ENCODE measurements at places on chromosomes 5 and 9.
A peak's percentile ranks its signal among the peaks of the same experiment; 100 is the strongest.

DNA sequence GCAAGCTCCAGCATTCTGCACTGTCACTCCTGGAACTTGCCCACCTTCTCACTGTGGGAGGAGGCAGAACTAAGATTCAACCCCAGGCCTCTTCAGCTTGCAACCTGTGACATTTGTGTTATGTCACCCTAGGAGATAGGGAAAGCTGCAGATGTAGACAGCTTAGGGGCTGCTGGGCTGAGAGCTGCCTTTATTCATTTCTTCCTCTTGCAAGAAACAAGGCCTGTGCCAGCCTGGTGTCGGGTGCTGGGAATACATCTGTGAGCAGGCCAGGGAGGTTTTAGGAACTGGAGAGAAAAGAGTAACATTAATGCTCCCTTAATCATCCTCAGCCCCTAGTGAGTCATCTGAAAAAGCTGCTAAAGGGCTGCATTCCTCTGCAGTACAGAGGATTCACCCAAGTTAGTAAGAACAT is 101.8 kb downstream of the FGF18 start:
- DNase-seq, result no peak

DNA sequence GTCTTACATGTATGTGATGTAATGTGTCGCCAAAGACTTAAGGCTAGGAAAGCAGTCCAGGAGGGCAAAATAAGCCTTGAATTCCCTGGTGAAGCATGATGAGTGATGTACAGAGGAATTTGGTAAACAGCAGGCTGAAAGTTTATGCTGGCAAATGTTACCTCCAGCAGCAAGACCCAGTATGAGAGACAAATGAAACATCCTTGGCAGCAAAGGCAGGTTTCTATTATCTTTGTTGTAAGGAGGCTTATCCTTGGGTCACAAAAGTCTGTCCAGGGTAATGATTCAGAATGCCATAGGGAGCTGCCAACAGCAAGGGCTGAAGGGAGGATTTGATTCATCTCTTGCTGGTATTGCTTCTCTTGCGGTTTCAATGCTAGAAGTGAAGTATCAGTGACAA is 75.9 kb upstream of the HTR4 start:
- DNase-seq, result no peak

- DNase-seq, result no peak
Observed at GRCh38 chr5:78993165-78993564, 8.1 kb upstream of the ARSB start.

- no peak for DNase-seq
Observed at GRCh38 chr9:2597483-2597882, 24.1 kb upstream of the VLDLR start.

DNA sequence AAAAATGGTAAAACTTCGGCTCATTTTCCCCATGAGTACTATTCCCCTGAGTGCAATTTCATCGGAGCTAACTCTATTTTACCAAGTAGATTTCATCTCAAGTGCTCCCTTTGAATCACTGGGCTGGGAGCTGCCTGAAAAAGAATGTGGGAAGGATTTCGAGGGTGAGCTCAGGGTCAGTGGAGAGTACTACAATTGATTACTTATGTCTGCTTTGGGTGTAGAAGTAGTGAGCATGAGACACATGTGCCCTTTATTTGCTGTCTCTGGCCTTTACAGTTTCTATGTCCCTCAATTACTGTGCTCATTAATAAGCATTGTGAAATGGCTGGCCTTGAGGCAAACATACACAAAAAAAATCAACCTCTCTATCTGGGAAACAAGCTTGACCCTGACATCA is 172.7 kb upstream of the RFX3 start:
- DNase-seq, result no peak

- peak; percentile 64 for DNase-seq
Observed at GRCh38 chr5:16542236-16542635, 74.6 kb downstream of the RETREG1 start.

DNA sequence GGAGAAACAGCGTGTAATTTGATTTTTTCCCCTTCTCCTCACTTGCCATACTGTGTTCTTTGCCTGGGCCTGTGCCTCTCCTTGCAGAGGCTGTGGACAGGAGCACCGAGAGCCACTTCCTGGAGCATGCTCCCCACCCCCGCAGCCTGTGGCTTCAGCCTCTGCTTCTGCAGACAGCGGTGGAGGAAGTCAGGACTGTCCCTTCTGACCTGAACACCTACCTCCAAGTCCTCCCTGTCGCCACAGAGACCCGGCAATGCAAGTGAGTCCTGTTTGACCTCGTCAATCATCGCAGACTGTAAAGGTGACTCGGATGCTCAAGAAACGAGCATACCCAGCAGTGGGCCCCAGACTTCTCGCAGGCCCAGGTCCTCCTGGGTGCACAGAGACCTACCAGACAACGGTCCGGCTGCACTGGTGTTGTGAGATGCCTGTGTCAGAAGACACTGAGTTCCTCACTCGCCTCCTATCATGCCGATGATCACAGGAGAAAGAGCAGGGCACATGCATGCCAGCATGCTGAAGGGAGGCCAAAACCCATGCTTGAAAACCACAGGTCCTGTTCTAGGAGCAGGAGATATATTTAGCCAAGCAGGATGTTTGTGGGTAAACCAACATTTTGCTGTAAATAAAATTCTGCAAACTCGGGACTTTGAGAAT is 198.8 kb downstream of the AUH start:
- no peak for DNase-seq

- no peak for DNase-seq
Observed at GRCh38 chr5:72472031-72472430, 35.2 kb downstream of the ZNF366 start.

- no peak for DNase-seq
Observed at GRCh38 chr5:160445132-160445531, 23.5 kb downstream of the PTTG1 start.

DNA sequence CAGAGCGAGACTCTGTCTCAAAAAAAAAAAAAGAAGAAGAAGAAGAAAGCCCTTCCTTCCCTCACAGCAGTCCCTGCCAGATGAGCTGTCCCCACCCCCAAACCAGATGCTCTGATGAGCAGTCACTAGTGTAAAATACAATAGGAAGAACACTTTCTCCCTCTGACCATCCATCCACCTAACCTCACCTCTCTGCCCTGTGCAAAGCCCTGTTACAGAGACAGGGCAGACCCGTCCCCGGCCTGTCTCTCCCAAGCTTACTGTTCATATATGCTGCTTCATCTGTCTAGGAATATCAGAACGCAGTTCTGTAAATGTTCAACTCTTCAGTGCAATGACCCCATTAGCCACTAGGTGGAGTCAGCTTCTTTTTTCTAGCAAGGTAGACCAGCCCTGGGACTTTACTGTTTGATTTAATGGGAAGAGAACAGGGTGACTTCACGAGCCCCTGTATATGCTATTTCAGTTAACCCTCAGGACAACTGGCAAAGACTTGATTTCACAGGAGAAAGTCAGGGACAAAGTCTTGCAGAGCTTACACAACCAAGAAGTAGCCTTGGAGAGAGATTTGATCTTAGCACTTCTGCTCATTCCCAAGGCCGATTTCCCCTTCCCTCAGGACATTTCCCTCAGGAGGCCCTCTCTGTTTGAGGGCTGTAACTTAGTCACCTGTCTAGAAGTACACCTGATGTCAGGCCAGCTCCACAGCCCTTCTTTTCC is 14.9 kb upstream of the FGFR4 start:
- peak; percentile 57 for DNase-seq

DNA sequence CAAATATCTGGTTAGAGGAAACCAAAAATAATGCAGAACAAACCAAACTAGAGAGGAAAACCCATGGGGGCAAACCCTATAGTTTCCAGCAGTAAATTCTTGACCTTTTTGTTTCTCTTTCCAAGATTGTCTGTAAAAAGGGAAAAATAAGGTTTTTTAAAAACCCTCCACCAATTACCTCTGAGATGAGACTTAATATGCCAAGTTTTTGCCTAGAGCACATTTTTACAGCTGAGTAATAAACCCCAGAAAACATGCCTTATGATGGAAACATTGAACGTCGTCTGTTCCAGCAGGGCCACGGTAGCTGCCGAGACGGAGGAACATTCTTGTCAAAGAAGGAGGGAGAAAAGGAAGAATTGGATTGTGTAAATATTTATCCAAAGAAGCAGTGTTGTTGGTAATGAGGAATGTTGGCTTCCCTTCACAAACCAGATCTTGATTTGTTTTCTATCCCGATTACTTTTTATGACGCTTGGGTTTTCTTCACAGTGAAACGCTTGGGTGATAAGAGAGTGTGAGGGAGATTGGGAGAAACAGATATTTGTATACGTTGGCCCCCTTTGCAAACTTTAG is 17.3 kb upstream of the MSX2 start:
- no peak for DNase-seq

- no peak for DNase-seq
Observed at GRCh38 chr5:1824109-1824821, 23.1 kb downstream of the NDUFS6 start.

DNA sequence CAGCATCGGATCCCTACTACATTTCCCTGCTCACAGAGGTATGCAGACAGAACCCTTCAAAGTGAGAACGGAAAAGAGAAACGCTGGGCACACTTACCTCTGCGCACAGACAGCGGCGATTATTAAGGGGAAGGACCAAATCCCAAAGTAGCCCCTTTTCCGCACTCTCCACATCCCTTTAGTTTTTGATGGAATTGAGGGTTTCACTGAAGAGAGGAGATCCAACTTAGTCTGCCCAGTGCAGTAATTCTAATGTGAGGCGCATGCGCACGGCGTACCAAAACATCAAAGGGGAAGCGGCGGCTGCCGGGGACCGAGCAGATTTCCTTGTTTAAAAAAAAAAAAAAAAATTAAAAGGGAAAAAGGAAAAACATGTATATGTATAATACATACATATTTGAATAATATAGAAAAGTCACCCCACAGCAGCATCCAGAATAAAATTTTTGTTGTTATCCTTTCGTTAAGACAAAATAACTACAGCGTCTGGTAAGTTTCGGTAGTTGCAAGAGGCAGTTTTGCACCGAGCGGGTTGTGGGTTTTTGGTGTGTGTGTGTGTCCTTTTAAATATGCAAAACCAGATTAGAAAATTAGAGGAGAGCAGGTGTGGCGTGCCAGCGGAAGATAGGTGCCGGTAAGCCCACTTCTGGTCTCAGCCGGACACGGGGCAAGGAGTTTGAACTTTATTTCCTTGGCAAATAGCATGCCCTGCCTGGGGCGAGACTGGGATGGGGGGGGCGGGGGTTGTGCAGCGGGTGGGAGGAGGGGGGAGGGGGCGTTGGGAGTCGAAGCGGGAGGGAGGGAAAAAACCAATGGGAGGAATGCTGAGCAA is at the start of gene GABRB2:
GABRB2 (minus strand) TSS at position 256 of the 832 bp plus-strand sequence; CDS start at position 174, 82 bp downstream.
- peak; percentile 2 for DNase-seq

DNA sequence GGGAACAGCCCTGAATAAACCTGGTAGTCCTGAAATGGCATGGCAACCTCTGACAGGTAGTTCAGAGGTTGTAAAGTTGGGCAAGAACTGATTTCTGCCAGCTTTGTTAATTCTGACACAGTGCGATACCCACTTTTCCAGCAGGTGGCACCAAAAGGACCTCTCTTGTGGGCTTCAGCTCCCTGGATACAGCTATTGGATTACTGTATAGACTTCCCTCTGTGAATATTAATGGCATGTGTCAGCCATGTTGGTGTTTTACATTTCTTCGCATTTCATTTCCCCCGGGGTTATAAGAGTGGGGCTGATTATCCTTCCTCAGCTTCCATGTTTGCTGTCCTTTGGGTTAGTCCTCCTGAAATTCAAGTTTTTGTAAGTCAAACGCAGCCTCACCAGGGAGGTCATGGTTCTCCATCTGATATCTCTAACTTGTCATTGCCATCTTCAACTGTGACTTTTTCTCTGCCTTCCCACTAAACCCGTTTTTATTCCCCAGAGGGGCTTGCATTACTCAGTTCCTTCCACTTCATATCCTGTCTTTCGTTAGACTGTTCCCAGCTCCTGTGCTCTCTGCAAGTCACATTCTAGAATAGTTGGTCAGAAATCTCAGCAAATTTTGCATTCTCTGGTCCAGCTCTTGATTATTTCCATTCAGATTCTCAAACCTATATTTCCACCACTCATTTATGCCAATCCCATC is 135.6 kb downstream of the LIFR start:
- peak; percentile 57 for DNase-seq

GRCh38 chr9:2758898-2759510 is 41.7 kb downstream of the KCNV2 start:
- DNase-seq, result no peak

GRCh38 chr9:137470785-137471184 is 11.7 kb upstream of the NSMF start:
- no peak for DNase-seq

- no peak for DNase-seq
Observed at GRCh38 chr5:318931-319601, 2.4 kb upstream of the AHRR start.

GRCh38 chr9:127664324-127664677 is 42.5 kb upstream of the CFAP157 start:
- DNase-seq, result no peak

GRCh38 chr5:67730917-67731474 is 484.6 kb upstream of the PIK3R1 start:
- no peak for DNase-seq

GRCh38 chr5:103456476-103456875 is 106.1 kb downstream of the NUDT12 start:
- no peak for DNase-seq

- DNase-seq, result no peak
Observed at GRCh38 chr5:178404987-178405386, 172.4 kb upstream of the PHYKPL start.

DNA sequence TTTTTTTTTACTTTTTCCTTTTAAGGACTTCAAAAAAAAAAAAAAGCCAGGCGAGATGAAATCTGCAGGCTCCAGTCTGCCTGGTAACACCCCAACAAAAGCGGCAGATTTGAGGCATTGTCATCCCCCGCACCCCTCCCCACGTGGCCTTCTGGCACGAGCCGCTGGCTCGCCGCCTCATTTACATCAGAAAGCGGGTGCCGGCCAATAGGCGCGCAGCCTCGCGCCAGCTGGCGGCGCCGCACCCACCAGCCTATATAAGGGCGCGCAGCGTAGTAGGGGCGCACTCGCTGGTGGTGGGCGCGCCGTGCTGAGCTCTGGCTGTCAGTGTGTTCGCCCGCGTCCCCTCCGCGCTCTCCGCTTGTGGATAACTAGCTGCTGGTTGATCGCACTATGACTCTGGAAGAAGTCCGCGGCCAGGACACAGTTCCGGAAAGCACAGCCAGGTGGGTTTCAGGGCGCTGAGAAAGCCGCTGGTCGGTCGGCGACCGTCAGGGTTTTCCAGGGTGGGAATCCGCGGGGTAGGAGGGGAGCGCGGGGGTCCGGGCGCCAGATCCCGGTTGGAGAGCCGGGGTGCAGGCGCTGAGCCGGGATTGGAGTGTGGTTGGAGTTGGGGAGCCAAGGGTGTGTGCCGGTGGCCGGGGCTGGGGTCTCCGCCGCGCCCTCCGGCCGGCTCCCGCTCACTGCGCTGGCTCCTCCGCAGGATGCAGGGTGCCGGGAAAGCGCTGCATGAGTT is at the start of gene GADD45G:
GADD45G (plus strand) TSS at position 284 of the 736 bp plus-strand sequence; CDS start at position 394, 110 bp downstream.
- peak; percentile 88 for DNase-seq

GRCh38 chr5:120806202-120806601 is 342.1 kb downstream of the PRR16 start:
- DNase-seq, result no peak

DNA sequence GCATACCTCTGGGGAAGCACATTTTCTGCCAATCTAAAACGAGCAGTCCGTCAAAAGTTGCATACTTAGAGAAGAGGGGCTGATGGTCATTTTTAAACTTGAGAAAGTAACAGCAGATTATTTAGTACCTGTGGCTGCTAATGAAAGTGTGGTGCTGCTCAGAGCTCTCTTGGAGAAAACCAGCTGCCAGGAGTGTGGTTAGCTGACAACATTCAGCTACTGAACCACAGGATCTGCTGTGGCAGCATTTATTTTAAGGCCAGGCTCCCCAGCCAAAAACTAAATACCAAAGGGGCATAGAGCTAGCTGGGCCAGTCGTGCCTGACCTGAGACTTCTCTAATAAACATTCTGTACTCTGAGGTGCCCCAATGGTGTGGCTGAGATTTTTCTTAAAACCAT is 203.6 kb downstream of the EDIL3 start:
- no peak for DNase-seq

GRCh38 chr5:37553720-37554404 is 174.7 kb downstream of the WDR70 start:
- no peak for DNase-seq

Data from NCI-H1930 (cell line).